ENCODE measurements at places on chromosomes 11 and 22. TPM values are rescaled to one million over a fixed set of nuclear protein-coding genes. Genes with fewer than 3 reads are reported as not detected.

The TSKU gene
- total RNA-seq, result 6.5 TPM

The IFTAP gene
- 2.3 TPM for total RNA-seq

The ARHGAP8 gene
- 3.2 TPM for total RNA-seq

The TMEM135 gene
- total RNA-seq, result 30.0 TPM

The KIAA1671 gene
- total RNA-seq, result 6.5 TPM

The RBFOX2 gene
- 3.3 TPM for total RNA-seq

The DUSP8 gene
- 2.0 TPM for total RNA-seq

The TMEM121B gene
- total RNA-seq, result 0.13 TPM

The PLAAT4 gene
- 26.2 TPM for total RNA-seq

The ACR gene
- not detected for total RNA-seq

The ADM gene
- 43.1 TPM for total RNA-seq

The OR52B2 gene
- total RNA-seq, result not detected

The OVCH2 gene
- total RNA-seq, result not detected

The FAM111B gene
- 18.2 TPM for total RNA-seq

The MPEG1 gene
- total RNA-seq, result not detected

The MMP12 gene
- total RNA-seq, result not detected

The CTSC gene
- total RNA-seq, result 70.0 TPM

The PGA5 gene
- total RNA-seq, result not detected

The C11orf97 gene
- total RNA-seq, result not detected

The CNIH2 gene
- total RNA-seq, result 2.0 TPM

The BTG4 gene
- total RNA-seq, result 0.36 TPM

The TSGA10IP gene
- total RNA-seq, result not detected

The ARHGAP42 gene
- total RNA-seq, result 0.20 TPM

The TCN1 gene
- total RNA-seq, result not detected

The GALR3 gene
- total RNA-seq, result not detected

The MDK gene
- total RNA-seq, result 4.9 TPM

The UBQLNL gene
- 0.25 TPM for total RNA-seq

The FXYD2 gene
- total RNA-seq, result 6.7 TPM

The OR5A1 gene
- total RNA-seq, result not detected

The MED19 gene
- total RNA-seq, result 10.3 TPM

The OR10A2 gene
- total RNA-seq, result not detected

The ACCSL gene
- total RNA-seq, result not detected

The ELFN2 gene
- total RNA-seq, result 0.51 TPM

The KRTAP5-11 gene
- total RNA-seq, result not detected

The TEX54 gene
- not detected for total RNA-seq

The GDPD4 gene
- total RNA-seq, result not detected

The PGR gene
- not detected for total RNA-seq

The APOL6 gene
- total RNA-seq, result 37.1 TPM

The BTBD18 gene
- not detected for total RNA-seq

The MB gene
- not detected for total RNA-seq

The EWSR1 gene
- 315 TPM for total RNA-seq

The NXPE4 gene
- total RNA-seq, result not detected

The PDGFD gene
- 0.20 TPM for total RNA-seq

The BMAL1 gene
- total RNA-seq, result 22.7 TPM

The ADAMTS15 gene
- not detected for total RNA-seq

The SOX10 gene
- total RNA-seq, result not detected

The FDXACB1 gene
- total RNA-seq, result 6.9 TPM

The OR51B2 gene
- not detected for total RNA-seq

The CARNS1 gene
- 6.2 TPM for total RNA-seq
